ENCODE measurements at places on chromosomes 3 and 15. TPM values are rescaled to one million over a fixed set of nuclear protein-coding genes. Genes with fewer than 3 reads are reported as not detected.

DNA sequence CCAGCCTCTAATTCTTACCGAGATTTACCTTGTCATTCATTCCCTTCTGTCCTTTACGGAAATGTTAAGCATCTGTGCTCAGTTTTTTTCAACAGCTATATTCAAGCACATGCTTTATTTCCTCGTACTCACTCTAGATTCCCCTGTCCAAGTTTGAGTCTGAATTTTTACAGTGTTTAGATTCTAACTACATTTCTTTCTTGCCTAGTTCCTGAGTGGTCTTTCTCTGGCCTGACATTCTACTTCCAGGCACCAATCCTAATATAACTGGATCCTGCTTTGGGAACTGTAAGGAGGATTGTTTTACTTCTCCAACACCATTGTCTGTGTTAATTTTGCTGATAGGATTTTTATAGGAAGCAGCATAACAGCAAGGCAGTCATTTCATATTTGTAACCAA is 222.4 kb downstream of the RBMS3 start:
- no peak for DNase-seq

The CHMP2B gene
- polyA plus RNA-seq: 54.1 TPM

DNA sequence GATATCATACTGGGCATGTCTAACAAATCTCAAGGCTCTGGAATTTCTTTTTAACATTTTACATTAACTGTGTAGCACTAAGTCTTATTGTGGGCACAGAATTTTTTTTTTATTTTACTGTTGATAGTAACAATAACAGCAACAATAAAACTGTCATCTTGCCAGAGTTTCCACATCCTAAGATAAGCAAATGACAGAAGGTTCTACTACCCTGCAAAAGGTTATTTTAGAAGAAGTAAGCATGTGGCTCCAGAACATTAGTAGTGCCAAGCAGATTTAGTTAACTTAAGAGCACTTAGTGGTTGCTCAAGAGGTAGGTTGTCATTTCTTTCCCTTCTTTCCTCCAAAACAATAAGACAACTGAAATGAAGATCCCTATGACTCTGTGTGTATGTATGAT is 743.0 kb upstream of the CBLB start:
- DNase-seq: no peak

GRCh38 chr3:50642382-50642781 is 25.4 kb downstream of the MAPKAPK3 start:
- DNase-seq: no peak

DNA sequence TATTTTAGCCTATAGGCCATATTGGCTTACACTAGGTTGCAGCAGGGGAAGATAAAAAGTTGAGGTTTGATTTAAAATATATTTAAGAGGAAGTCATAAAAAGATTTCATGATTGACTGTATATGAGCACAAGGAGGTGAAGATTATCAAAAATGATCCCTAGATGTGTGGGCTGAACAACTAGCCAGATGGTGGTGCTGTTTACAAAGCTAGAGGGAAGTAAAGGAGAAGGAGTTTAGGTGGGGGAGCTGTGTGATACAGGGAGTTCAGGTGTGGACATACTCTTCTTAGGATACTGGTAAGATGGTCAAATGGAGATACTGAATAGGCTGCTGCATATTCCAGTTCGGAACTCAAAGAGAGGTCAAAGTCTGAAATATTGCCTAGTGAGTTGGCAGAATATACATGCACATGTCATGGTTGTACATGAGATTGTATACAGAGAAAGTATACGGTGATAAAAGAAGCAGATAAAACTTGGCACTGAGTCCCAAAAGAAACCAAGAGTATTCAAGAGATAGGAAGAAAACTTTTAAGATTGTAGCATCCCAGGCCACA is 727.8 kb downstream of the NLGN1 start:
- DNase-seq: peak; percentile 11

DNA sequence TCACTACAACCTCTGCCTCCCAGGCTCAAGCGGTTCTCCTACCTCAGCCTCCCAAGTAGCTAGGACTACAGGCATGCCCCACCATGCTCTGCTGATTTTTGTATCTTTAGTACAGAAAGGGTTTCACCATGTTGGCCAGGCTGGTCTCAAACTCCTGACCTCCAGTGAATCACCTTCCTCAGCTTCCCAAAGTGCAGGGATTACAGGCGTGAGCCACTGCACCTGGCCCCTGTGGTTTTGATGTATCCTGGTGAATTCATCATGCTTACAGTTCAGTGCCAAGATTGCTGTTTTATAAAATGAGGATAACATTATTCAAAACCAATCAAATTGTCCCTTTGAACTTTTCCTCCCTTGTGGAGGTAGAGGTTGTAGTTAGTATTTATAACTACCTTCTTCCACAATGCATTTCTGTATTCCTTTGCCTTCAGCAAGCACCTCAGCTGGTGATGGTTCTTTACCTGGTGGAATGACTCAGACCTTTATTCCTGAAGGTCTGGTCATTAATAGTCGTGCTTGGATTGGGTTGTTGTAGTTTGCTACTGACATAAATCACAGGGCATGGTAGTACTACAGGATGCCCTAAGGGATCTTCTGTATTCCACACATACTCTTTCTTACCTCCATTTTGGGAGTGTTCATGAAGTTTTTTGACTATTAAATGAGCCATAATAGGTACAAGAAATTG is 76.9 kb downstream of the UBP1 start:
- no peak for DNase-seq

GRCh38 chr15:65033659-65034269 is 4.3 kb upstream of the MTFMT start:
- no peak for DNase-seq

Data from left renal cortex interstitium (tissue), 4 donors.